ENCODE measurements at places on chromosomes 11 and 22.

GRCh38 chr11:79441461-79441875 lies 638 bp upstream of the TENM4 start:
- DNase-seq: no peak

DNA sequence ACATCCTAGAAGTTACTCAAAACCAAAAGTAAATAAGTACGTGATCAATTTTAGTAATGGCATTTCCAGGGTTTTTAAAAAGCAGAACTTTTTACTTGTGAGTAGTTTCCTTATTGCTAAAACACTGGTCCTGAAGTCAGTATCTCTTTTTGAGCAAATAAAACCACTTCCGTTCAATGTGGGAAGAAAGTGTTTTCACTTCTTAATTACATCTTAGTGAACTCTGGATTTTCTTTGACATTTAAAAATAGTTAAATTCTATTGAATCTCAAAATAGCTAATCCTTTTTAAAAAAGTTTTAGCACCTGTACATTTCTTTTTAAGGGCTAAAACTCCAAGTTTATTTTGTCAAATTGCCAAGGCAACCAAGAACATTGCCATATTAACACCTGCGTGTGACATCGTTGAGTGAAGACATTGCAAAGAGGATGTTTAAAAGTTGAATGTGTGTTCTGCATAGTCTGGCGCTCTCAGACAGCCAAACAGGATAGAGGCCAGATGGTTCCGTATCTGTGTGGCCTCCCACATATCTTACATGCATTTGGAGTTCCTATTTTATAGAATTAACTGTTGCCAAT lies 17.2 kb upstream of the OR5B21 start:
- DNase-seq: no peak

DNA sequence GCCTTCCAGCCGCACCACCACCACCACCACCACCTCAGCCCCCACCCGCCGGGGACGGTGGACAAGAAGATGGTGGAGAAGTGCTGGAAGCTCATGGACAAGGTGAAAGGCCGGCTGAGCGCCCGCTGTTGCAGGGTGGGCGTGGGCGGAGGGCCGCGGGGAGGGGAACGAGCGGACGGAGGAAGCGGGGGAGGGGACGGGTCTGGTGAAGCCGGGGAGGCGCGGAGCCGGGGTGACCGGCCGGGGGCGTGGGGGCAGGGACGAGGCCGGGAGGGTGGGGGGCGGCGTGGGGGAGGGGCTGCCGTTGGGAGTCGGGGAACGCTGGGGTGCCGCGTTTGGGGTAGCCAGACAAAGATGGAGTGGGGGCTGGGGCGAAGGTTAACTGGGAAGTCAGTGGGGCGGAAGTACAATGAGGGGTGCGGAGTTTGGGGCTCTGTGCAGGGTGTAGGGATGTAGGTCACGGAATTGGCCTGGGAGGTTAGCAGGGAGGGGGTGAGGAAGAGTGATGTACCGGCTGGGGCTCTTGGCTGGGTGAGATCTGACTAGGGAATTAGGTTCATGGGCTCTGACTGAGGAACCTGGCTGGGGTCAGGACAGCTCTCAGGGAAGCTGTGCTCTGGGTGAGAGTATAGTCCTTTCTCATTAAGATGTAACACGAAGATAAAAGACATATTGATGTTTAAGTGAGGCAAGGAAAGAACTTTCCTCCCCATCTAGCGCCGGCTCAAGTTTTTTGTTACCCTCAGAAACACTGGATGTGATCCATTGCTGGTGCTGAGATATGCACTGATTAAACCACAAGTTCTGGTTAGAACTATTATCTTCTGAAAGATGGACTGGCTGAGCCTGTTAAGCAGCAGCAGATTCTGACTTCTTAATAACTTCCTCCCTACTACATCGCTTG lies 624 bp downstream of the CBL start:
- DNase-seq: no peak

DNA sequence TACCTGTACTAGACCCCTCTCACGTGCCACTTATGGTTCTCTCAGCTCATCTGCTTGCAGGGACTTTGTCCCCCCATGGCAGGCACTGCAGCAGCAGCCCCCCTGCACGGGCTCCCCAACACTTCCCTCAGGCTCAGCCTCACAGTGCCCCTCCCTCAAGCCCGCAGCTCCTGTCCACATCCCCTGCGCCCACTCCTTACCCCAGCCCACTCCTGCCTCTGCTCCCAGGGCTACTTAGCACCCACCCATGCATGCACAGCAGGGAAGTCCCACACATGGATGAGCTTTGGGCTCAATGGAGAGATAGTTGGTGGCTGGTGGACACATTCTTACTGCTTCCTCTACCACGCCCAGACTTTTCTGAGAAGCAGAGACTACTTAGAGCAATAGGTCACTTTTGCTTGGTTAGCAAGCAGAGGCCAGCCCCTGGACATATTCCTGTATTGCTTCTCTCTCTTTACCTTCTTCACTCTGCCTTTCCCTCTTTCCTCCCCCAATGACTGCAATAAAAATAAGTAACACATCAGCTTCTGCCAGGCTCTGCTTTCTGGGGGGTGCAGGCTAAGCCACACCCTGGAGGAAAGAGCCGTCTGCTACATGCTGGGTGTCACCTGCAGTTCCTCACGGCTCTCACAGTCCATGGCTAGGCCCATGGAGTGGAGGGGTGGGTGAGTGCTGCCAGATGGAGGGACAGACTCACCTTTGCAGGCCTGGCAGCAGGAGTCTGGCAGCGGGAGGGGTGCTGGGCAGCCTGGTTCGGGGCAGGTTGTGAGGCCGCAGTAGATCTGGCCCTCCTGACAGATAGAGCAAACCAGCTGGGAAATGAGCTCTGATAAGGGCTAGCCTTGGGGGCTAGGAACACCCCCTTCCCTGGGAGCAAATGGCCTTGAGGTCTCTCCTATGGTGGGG lies 23.4 kb downstream of the CHRDL2 start:
- no peak for DNase-seq

GRCh38 chr11:132804258-132804657 lies 728.0 kb downstream of the OPCML start:
- DNase-seq: no peak

DNA sequence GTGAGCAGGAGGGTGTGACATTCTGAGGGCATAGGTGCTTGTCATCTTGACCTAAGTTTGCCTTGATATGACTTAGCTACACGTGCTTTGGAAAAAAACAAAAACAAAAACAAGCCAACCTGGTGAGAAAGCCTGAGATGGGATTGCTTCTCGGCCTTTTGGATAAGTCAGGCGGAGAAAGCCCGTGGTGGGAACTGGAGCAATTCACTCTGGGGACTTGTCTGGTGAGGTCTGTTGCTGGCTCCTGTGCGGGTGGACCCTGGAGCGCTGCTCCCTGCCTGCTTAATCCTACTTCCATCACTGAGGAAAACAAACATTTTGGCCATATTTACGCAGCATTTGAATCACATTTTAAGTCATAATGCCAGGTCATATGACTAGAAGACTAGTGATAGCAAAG lies 100.3 kb downstream of the SNX19 start:
- no peak for DNase-seq

GRCh38 chr22:40499209-40499623 lies 128.8 kb downstream of the SGSM3 start:
- peak; percentile 99 for DNase-seq

DNA sequence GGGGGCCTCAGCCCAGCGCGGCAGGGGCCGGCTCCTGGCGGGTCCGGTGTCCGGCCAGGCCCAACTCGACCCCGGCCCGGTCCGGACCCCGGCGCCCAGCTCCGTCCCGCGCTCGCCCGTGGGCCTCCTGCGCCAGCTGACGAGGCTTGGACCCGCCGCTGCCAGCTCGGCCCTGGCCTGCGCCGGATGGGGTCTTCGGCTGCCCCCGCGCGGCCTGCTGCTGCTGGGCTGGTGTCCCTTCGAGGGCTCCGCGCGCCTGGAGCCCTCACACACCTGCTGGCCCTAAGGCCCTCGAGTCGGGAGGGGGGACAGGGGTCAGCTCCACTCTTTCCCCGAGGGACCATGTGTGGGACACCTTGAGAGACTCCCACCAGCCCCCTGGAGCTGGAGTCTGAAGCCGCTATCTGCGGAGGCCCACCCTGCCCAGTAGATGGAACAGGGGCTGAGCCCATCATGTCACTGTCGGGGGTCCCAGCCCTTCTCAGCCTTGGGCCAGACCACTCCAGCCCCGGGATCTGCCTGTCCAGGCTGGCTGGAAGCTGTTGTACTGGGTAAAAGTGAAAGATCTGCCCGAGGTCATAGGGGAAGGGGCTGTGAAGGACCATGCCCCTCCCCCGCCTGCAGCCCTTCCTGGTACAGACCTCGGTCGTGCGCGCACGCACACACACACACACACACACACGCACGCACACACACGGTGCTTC lies 768 bp upstream of the CDKN1C start:
- DNase-seq: no peak

DNA sequence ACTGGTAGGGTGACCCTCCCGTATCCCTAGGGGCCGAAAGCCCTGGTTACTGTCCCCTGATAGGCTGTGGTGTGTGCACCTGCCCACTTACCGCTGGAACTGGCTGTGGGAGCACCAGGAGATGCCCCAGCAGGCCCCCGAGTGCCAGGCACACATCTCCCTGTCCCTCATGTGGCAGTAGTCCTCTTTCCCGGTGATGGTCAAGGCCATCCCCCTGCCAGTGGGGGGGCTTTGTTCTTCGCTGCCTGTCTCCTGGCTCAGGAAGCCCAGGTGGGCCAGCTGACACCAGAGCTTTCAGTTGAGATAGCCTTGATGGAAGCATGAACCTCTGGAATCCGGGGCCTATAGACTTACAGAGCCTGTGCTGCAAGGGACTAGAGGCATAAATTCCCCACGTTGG lies 100.5 kb downstream of the MPPED1 start:
- no peak for DNase-seq

GRCh38 chr11:10302744-10303557 lies 1.9 kb upstream of the ADM start:
- DNase-seq: peak; percentile 68

- peak; percentile 8 for DNase-seq
Measured at GRCh38 chr22:50473855-50474671, 772 bp downstream of the SBF1 start.

GRCh38 chr11:126537492-126537891 lies 182.0 kb downstream of the ST3GAL4 start:
- DNase-seq: no peak

- no peak for DNase-seq
Measured at GRCh38 chr11:92457250-92457649, 232.6 kb downstream of the FAT3 start.

GRCh38 chr22:24112188-24112587 lies 69.1 kb upstream of the SUSD2 start:
- peak; percentile 14 for DNase-seq

GRCh38 chr11:130650456-130651030 lies 202.1 kb downstream of the ADAMTS15 start:
- no peak for DNase-seq

DNA sequence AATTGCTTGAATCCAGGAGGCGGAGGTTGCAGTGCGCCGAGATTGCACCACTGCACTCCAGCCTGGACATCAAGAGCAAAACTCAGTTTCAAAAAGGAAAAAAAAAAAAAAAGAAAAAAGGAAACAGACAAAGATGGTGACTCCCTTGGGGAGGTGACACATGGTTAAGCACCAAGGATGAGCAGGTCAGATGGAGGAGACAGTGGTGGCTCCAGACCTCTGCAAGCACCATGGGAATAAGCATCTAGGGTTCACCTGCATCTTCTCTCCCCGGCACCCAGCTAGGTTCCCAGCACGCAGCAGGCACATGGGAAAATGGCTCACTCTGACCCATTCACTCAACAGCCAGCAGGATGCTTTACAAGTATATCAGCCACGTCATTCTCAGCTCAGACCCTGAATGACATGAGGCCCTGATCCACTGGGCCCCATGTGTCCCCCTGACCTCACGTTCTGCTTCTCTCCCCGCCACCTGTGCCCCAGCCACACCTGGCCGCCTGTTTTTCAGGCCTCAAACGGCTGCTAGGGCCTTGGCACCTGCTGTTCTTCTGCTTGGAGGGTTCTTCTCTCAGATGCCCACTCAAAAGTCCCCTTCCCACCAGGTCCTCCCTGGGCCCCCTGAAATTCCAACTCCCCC lies 24.2 kb downstream of the A4GALT start:
- no peak for DNase-seq

GRCh38 chr22:46626911-46627805 lies 7.0 kb downstream of the GRAMD4 start:
- no peak for DNase-seq

DNA sequence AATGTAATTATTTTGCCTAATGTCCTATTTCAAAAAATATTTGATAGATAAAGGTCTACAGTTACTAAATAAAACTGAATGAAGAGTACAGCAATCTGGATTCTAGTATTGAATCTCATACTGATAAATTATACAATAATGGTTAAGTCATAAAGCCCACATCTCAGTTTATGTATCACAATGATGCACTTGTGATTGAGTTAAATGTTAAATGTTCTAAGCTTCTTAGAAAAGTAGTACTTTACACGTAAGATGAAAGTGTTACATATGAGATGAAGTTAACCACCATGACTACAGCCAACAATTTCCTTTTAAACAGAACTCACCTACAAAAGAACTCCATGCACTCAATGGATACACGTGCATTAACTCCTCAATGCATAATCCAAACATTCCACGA lies 51.7 kb downstream of the PHF21A start:
- DNase-seq: no peak

DNA sequence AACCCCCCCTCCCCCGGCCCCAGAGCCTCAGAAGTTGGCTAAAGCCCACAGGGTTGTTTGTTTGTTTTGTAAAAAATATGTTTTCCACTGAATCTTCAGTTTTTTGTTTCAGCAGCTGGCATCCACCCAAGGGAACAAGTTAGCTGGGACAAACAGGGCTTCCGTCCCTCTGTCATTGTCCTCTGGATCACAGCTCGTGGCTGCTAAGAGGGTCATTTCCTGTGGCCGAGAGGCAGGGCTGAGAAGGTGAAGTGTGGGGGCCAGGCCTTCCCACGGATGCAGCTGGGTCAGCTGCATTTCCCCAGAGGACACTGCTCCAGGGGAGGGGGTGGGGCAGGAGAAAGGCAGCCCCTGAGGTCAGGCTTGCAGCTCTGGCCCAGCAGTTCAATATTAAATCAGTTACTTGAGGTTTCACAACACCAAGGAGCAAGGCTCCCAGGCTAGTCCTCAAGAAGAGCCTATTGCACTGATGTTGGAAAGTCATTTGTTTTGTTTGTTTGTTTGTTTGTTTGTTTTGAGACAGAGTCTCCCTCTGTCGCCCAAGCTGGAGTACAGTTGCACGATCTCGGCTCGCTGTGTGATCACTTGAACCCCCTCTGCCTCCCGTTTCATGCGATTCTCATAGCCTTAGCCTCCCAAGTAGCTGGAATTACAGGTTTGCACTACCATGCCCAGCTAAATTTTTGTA lies 34.4 kb upstream of the SMTN start:
- DNase-seq: no peak

DNA sequence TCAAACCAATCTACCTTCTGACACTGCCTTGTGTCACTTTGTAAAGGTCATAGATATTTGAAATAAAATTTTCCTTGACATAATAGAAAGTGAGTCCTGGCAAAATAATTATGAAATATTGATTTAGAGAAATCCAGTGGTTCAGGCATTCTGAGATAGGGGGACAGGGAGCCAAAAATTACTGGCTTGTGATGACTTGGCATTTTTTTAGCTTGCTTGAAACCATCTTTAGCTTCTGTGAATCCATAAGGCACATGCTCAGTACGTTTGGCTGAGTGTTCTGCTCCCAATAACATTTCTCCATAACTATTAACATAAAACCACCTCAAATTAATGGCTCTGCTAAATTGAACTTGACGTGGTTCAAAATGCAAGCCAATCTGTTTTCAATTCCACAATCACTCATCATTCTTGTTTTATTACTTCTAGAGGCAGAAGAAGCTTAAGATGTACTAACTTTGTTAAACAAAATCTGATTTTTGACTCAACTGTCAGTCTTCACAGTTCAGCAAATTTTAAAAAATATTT lies 209.0 kb downstream of the LRRC4C start:
- no peak for DNase-seq

- no peak for DNase-seq
Measured at GRCh38 chr11:28919194-28919593, 811.0 kb downstream of the METTL15 start.

GRCh38 chr22:50347157-50347556 lies 4.0 kb downstream of the PPP6R2 start:
- no peak for DNase-seq

Measured in RCC 7860 (cell line).